NCI-H748 treated with DMSO at 0.1 percent for 48 hours (cell line): ENCODE measurements at places on chromosomes 3 and 15.

DNA sequence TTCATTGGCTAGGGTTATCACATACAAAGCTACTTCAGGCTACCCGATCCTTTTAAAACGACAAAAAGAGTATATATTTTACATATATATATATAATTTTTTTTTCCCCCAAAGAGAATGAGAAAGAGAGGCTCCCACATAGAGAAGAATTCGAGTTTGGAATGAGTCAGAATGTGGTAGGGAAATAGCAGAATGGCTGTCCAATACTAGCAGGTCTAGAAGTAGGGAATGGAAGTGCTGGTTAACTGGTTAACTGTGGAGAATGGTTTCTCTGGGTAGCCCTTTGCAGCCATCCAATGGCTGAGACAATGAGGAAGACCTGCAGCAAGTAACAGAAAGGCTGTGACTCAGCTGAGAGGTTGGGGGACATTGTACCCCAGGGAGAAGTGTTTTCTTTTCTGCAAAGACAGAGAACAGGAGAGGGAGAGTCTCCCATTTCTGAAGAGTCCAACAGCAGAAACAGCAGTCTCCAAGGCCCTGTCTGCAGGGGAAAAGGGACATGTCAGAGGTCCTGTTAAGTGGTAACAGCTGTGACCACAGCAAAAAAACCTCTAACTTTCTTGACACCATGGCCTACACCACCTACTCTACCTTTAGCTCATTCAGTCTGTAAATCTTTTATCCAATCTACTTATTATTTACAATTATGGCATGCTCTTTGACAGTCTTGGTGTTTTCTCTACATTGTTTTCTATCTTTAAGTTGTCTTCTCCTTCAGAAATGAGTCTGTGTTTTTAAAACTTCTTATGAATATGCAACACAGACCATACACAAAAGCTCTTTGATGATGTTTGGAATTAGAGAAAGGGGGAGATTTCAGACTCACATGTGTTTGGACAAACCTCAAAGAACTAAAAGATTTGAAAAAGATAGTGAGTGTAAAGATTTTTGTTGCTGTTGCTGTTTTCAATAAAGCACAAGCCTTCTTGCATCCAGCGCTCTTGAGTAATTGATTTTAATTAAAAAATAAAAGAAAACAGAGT, 116.1 kb upstream of the SLC7A14 start:
- no peak for DNase-seq

DNA sequence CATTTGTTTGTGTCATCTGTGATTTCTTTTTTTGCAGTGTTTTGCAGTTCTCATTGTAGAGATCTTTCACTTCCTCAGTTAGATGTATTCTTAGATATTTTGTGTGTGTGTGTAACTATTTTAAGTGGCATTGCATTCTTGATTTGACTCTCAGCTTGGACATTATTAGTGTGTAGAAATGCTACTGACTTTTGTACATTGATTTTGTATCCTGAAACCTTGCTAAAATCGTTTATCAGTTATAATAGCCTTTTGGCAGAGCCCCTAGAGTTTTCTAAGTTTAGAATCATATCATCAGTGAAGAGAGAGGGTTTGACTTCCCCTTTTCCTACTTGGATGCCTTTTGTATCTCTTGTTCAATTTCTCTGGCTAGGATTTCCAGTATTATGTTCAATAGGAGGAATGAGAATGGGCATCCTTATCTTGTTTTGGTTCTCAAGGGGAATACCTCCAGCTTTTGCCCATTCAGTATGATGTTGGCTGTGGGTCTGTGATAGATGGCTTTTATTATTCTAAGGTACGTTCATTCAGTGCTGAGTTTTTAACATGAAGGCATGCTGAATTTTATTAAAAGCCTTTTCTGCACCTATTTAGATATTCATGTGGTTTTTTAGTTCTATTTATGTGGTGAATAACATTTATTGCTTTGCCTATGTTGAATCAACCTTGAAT, 211.7 kb downstream of the MBNL1 start:
- DNase-seq = no peak

DNA sequence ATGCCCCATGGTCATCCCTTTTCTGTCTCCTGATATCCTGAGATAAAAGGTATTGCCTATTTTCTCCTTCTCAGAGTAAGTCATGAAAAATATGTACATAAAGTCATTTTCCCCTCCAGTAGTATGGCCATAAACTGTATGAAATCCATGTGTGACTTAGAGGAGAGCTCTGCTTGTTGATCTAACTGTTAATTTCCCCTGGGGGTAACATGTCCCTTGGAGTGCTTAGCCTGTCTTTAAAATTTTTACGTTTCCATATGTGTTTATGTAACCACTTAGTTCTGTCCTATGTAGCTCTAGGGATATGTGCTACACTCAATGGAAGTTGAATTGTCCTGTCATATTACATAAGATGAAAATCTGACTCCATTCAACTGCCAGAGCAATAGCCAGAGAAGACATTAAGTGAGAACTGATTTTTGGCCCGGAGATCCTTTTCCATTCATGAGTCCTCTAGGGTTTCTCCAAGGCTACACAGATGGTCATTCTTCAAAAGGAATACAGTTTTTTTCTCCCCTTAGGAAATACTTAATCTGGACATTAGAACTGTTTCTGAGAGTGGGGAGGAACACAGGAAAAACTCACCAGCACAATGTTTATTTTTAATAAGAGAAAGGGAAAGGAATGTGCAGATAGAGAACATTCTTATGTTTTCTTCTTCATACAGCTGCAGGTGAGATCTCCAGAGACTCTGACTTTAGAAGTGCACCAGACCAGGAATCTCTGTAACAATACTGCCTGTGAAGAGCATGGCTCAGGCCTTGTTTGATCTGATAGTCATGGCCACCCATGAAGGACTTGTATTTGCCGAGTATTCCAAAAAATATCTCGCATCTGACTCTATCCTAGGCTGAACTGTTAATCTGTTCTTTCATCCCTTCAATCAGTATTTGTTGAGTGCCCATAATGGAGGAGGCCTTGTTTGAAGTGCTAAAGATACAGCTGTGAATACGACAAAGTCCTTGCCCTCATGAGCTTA, 29.8 kb upstream of the CLRN1 start:
- no peak for DNase-seq

DNA sequence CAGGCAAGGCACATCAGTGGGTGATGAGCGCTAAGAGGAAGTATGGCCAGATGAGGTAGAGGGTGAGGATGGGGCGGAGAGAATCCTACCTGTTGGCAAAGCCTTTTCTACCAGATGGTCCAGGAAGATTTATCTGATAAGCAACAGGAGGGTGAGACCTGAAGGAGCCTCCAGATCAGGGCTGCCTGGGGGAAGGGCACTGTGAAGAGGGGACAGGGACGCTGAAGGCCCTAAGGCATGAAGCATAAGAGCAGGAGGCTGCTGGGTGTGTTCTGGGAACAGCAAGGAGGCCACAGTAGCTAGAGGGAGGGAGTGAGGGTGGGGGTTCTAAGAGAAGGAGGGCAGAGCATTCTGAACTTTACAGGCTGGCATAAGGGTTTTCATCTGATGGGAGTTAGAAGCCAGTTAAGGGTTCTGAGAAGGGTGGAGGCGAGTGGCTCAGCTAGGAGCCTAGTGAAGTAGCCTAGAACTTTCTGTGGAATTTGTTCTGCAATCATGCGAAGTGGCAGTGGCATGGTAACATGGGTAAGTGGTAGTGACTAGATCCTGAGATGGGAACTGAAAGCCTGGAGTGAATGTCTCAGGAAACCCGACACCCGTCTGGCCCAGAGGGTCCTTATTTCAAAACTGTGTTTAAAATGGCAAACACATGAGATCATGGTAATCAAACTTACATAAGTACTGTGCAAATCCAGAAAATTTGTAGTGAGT, 29.9 kb downstream of the CGNL1 start:
- no peak for DNase-seq

DNA sequence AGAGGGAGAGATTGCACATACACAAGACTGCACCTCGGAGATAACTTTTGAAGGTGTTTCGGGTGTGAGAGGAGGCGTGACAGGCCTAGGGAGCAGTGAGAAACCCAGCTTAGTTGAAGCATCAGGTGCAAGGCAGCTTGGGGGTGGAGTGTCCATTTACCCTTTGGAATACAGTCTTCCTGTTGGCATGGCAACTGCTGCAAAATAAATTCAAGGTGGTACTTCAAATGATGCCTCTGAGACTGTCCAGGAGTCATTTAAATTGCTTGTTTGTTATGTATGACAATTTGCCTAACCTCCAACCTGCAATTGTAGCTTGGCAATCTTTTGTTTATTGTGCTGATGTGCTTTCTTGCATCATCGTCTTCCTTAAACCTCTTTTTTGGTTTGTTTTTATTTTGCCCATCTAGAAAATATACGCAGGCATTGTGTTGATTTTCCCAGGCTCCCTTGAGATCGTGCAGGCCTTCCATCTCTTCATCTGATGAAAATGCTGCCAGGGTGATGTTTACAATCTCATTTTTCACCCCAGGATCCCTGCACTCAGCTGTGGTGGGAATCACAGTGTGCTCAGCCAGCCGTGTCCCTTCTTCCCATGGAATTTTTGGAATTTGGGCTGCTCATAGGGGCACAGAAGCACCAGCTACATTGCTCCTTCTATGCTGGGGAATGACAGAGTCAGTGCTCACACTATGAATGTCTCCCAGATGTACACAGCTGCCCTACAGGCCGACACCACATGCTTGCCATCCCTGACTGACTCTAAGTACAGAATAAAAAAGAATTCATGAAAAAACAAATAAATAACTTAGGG, 583.1 kb upstream of the CFAP20DC start:
- peak; percentile 49 for DNase-seq

- DNase-seq = no peak
Measured at GRCh38 chr15:25712961-25713355, 150.2 kb downstream of the ATP10A start.

DNA sequence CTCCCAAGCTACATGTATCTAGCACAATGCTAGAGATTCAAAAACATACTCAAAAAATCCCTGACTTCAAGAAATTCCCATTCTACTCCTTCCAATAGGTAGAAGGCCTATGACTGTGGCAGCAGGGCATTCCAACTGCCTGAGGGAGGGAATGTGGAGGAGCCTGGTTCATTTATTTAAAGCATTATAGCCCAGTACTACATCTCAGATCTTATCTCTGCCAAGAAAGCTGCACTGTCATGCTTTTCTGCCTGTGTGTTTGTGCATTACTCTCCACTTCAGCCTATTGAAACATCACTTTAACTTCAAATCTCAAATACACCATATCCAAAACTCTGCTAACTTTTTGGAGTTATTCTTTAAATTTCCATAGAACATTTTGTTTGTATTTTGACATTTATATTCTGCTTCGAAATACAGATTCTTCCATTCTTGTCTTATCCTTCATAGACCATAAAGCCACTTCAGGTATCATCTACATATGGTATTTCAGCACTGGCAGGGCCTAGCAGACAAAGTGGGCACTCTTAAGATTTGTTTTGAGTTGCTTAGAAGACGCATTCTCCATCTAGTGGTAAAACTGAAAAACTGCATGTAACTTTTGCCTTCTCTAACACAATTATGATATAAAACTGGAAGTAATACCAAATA, 59.1 kb upstream of the NEDD4 start:
- DNase-seq = no peak

GRCh38 chr15:48702569-48703236, 57.2 kb upstream of the FBN1 start:
- DNase-seq = no peak

DNA sequence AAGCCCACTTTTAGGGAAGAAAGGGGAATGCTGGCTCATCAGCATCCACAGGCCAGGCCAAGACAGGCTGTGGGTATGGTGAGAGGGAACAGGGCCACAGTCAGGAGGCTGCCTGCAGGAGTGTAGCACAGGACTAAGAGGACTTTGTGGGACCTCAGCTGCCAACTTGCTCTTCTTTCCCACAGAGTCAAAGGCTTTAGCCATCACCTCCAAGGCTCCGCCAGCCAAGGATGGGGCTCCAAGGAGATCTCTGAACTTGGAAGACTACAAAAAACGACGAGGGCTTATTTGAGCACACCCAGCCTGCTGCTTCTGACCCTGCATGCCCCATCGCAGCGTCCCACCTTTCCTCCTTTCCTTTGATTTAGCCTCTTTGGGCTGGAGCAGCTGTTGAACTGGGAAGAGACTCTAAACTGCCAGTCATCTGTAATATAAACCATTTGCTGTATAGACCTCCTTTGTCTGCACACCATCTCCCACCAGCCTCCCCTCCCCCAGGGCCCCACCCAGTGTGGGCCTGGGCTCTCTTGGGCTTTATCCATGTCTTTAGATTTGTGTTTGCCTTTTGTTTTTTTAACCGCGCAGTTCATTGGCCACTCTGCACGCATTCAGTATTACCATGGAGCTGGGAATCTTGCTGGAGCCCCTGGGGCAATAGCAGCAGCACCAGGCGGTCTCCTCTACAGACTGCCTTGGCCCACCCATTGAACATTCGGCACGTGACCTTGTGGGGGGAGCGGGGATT, 13.1 kb upstream of the ITPKA start:
- no peak for DNase-seq

DNA sequence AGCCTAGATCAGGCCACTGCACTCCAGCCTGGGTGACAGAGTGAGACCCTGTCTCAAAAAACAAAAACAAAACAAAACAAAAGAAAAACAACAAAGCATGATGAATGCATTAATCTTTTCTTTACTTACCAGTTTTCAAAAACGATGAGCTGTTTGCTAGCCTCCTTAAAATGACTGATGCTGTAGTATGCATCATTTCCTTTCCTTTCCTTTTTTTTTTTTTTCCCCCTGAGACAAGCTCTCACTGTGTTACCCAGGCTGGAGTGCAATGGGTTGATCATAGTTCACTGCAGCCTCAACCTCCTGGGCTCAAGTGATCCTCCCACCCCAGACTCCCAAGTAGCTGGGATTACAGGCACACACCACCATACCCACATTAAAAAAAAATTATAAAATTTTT, 202.0 kb downstream of the ADAMTSL3 start:
- no peak for DNase-seq

DNA sequence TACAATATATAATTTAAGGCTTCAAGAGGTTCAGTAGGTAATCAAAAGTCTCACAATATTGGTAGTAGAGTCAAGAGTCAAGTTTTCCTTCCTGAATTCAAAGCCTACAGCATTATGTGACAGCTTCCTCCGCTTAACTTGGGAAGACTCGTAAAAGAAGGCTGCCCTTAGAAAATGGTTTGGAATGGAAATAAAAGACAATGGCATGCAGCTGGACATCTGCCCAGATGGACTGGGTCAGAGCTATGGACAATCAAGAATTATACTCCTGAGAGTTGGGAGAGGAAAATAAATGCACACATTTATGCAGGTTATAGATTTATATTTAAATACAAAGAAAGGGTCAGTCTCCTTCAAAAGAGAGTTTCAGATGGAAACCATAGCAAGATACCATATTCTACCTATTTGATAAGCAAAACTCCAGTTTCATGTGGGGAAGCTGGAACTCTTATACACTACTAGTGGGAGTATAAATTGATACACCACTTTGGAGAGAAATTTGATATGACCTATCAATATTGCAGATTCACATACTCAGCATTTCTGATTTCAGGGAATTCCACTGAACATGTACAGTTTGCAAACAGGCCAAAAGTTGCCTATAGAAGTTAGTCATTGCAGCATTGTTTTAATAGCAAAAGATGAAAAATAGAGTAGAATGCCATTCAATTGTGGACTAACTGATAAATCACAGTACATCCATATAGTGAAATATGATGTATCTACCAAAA, 6.1 kb downstream of the CRYBG3 start:
- DNase-seq = no peak

- no peak for DNase-seq
Measured at GRCh38 chr15:68408971-68409370, 23.0 kb downstream of the ITGA11 start.
